ENCODE measurements at places on chromosomes 13 and 19.
A peak's percentile ranks its signal among the peaks of the same experiment; 100 is the strongest.

- DNase-seq: no peak
Observed at GRCh38 chr13:91493442-91493841, 95.0 kb downstream of the GPC5 start.

DNA sequence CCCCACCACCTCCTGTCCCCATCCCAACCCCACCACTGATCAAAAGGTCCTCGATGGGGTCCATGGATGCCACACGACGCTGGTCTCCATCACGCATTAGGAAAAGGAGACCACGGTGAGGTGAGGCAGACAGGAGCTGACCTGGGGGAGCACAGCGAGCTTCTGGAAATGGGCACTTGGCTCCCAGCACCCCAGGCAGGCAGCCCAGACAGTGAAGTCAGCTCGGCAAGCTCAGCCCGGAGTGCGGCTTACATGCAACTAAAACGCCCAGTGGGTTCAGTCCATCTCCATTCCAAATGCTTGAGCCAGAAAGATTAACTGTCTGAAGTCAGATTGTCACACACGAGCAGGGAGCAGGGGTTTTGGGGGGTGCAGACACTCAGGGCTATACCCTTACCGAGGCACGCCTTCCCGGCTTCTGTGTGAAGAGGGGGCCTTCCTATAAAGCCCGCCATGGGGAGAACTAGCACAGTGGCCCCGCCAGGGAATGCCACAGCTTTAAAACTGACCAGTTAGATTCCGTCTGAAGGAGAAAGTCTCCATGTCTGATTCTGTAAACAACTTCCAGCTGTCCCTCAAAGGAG is 79.4 kb downstream of the SPACA7 start:
- DNase-seq: no peak

DNA sequence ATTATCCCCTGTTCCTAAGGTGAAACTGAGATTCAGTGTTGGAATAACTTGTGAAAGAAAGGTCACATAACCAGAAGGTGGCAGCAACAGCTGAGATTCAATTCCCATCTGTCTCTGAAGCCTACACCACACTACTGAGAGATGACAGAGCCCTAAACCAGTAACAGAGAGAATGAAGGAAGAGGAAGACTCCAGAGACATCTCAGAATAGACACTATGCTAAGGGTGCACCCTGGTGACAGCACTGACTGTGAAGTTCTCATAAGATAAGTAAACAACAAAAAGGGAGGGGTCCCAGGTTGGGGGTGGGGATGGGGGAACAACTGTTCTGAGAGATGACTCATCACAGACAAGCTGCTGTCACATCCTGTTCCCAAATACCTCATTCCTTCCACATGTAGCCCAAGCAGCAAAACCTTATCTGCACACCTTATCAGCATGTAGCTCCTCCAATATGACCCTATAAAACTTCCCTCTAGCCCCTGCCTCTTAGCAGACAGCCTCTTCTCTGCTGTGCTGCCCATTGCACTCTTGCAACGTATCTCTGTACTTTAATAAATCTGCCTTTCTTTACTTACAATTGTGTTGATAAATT is 46.5 kb downstream of the UTP14C start:
- DNase-seq: peak; percentile 35

- no peak for DNase-seq
Observed at GRCh38 chr13:30496147-30496546, 30.4 kb upstream of the HMGB1 start.

- no peak for DNase-seq
Observed at GRCh38 chr19:42424712-42425131, 2.5 kb downstream of the LIPE start.
